Effector CD8-positive, alpha-beta T cell (primary cell): ENCODE measurements at places on chromosomes 12 and 14.

DNA sequence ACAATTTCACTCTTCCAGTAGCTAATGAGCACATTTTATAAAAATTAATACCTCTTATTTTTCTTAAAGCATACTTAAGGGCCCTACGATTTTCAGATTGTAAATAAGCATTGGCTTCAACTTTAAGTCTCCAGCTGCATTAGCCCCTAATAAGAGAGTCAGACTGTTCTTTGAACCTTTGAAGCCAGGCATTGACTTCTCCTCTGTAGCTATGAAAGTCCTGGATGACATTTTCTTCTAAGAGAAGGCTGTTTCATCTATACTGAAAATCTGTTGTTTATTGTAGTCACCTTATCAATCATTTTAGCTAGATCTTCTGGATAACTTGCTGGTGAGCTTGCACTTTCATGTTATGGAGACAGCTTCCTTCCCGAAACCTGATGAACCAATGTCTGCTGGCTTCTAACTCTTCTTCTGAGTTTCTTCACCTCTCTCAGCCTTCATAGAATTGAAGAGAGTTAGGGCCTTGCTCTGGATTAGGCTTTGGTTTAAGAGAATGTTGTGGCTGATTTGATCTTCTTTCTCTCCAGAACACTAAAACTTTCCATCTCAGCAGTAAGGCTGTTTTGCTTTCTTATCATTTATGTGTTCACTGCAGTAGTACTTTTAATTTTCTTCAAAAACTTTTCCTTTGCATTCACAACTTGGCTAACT, 377.1 kb upstream of the RGS6 start:
- no peak for DNase-seq

DNA sequence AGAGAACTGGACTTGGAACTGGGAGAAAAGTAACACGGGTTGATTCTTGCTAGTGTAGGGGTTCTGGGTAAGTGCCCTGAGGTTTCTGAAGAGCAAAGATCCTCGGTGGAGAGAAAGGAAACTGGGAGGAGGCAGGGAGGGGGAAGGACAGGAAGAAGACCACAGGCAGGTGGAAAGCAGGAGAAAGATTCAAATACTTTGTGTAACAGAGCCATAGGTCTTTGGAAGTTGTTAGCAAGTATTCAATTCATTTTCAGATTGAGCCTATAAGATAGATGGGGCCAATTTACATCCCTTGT, 1.3 kb downstream of the PNP start:
- DNase-seq, result no peak

DNA sequence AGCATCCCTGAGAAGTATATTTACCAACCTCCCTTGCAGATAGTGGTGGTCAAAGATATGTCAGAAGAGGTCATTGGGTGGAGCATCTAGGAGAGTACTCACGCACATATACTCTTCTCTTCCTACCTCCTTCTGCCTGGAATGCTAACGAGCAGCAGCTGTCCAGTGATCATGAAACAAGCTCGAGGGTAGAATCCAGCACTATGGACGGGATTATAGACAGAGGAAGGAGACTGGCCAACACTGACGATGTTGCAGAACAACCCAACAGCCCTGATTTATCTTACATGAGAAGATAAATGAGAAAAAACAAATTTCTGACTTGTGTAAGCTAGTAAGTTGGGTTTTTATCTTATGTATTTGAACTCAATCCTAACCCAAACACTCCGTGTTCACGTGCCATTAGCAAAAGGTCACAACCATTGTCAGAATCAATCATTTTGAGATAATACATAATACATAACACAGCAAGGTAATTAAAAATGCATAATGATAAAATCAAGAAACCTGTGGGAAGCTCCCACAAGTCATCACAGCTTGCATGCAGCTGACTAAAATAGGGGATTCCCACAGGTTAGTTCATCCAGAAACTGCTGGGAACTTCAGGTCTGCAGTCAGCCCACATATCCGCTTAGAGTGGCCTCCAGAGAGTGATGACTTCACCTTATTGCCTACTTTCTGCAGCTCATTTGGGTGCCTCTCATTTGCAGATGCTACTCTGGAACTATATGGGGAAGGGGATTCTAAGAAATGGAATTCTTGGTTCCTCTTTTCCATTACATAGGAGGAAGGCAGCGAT, 36.3 kb upstream of the STK38L start:
- DNase-seq, result no peak

- DNase-seq, result no peak
Observed at GRCh38 chr12:123479442-123480180, 21.7 kb downstream of the SNRNP35 start.

DNA sequence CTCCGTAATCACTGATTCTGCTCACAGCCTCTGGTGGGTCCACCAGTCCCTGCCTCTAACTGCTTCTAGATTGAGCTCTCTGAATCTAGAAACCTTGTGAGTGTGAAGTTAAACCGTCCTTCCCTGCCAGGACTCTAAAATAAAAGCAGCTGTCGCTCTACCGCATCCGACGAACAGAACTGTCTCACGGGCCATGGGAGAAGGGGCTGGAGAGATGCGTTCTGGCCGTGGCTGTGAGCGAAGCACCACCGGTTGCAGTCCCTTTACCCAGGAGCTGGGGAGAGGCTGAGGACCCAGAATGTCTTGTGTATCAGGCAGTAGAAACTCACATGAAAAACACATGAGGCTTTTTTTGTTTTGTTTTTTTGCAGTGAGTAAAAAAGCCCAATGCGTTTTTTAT, 159.6 kb downstream of the PIWIL1 start:
- DNase-seq, result no peak

GRCh38 chr12:52391618-52392002, 6.2 kb upstream of the KRT84 start:
- no peak for DNase-seq

DNA sequence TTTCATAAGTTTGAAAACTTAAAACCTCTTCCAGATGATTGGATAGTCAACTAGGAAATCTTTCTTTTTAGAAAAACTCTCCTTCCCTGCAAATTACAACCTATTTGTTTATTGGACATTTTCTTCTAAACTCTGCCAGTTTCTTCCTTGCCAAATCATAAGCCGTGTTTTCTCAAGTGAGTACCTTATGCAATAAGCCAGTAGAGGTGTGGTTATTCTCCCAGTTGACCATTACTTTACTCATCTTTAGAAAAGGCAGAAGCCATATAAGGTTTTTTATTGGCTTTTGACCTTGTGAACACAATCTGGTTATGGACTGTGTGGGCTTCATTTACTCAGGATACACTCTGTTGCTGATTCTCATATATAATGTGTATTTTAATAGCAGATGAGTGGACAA, 14.6 kb downstream of the ACTR6 start:
- DNase-seq, result no peak

DNA sequence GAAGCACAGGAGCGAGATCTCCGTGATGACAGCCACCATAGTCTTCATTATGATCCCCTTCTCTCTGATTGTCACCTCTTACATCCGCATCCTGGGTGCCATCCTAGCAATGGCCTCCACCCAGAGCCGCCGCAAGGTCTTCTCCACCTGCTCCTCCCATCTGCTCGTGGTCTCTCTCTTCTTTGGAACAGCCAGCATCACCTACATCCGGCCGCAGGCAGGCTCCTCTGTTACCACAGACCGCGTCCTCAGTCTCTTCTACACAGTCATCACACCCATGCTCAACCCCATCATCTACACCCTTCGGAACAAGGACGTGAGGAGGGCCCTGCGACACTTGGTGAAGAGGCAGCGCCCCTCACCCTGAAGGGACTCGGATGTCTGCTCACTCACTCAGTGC, 775 bp downstream of the OR10P1 start:
- DNase-seq, result no peak

DNA sequence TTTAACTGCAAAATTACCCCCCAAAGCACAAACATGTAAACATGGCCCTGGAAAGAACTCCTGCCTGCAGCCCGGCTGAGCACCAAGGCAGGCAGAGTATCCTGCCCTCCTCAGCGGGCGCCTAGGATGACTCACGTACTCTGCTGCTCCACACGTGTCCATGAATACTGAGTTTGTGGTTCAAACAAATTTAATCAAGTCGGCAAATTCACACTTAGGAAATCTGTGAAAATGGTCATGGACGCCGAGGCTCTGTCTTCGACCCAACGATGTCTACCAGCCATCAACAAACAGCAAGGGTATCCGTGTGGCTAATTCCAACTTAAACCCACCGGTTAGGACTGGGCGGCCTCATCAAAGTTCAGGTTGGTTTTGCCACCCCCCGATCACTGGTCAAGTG, 25.5 kb downstream of the GOLGA3 start:
- DNase-seq, result no peak

GRCh38 chr12:127820271-127820670, 446.7 kb upstream of the TMEM132C start:
- DNase-seq, result no peak

- DNase-seq, result peak; percentile 10
Observed at GRCh38 chr14:92108345-92109254, 2.2 kb upstream of the ATXN3 start.

- no peak for DNase-seq
Observed at GRCh38 chr12:49641748-49642369, 18.5 kb downstream of the PRPF40B start.

- DNase-seq, result no peak
Observed at GRCh38 chr14:98725191-98725590, 546.8 kb downstream of the BCL11B start.

- DNase-seq, result no peak
Observed at GRCh38 chr14:50929506-50929905, 14.8 kb downstream of the PYGL start.

DNA sequence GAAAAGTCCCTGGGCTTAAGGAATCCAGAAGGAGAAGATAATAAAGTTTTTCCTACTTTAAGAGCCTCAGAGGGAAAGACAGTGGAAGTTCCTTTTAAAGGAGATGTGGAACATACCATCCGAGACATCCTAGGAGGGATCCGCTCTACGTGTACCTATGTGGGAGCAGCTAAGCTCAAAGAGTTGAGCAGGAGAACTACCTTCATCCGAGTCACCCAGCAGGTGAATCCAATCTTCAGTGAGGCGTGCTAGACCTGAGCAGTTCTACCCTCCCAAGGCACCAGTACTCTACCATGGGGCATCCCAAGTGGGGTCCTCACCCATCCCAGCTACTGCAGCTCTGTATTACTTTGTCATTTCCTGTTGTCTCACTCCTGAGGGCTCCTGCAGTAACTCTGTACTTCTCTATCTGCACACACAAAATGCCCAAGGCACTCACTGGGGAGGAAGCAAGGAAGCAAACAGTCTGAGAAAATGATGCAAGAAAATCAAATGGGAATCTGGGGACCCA, 3.8 kb downstream of the TINF2 start:
- DNase-seq, result no peak

DNA sequence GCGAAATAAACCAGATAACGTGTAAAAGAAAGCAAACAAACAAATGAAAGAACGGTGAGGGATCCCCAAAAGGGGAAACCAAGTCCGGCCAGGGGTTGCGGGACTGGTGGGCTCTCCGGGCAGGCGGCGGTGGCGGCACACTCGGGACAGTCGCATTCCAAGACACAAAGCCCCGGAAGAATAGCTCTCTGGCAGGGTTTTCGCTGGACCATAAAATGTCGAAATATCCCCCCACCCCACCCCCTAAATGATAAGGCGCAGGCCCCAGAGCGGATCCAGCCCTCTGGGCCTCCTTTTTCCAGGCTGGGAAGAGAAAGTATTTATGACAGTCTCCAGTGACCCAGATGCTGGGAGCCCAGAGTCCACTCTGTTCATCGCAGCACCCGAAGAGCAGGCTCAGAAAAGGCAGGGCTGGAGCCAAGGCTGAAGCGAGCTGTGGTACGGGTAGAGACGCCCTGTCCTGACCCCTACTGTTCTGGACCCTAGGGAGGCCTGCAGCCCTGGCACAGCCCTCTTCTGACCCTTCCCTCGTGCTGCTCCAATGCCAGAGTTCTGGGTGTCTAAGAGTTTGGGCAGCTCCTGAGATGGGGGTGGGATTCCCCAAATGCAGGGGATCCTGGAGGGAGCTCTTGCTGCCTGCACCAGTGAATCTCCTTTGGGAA, 2.1 kb upstream of the HOXC8 start:
- DNase-seq, result no peak

DNA sequence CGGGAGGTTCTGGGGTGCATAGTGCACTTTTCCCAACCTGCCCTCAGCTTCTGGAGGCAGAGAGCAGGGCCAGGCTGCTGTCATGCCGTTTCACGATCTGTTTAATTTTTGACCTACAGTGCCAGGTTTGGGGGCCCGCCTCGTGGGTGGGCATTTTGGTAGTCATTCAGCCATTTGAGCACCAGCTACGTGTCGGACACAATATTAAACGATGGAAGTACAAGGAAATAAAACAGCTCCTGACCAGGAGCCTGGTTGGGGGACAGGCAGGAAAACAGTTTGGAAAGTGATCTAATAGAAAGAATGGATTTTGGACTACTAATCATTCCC, 708 bp downstream of the FNTB start:
- DNase-seq, result no peak

- no peak for DNase-seq
Observed at GRCh38 chr12:105741786-105742566, 396.8 kb downstream of the NUAK1 start.
